ENCODE measurements at places on chromosomes 5 and 9.

GRCh38 chr5:148005788-148006520, 57.8 kb upstream of the SPINK5 start:
- no peak for DNase-seq

GRCh38 chr9:97747201-97747965, 50.2 kb upstream of the XPA start:
- no peak for DNase-seq

- no peak for DNase-seq
Measured at GRCh38 chr5:32138839-32139493, 35.2 kb downstream of the GOLPH3 start.

DNA sequence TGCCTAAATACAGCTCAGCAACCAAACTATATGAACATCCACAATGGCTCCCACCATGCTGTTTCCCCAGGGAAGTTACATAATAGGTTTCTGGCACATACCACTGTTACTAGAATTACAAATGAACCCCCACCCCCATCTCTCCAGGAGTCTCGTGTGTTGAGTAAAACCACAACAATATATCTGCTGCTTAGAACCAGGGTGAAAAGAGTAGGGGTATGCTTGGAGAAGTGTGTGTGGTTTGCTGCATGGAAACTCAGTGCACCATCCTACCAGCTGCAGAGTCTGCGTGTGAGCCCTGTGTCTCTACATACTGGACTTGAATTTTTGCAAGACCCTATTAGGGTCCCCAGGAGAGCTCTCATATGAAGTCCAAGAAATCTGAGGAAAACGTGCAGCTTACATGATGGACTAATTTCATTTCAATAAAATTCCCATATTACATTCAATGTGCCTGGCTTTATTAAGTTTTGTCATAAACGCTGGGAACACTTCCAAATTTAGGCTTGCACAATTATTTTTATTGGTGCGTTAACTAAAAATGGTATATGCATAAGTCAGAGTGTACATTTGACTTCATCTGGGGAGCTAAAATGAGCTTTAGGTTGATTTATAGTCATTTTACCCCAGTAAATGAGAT, 104.5 kb upstream of the NFIB start:
- DNase-seq, result no peak

GRCh38 chr5:179281694-179282093, 63.6 kb downstream of the ADAMTS2 start:
- no peak for DNase-seq

DNA sequence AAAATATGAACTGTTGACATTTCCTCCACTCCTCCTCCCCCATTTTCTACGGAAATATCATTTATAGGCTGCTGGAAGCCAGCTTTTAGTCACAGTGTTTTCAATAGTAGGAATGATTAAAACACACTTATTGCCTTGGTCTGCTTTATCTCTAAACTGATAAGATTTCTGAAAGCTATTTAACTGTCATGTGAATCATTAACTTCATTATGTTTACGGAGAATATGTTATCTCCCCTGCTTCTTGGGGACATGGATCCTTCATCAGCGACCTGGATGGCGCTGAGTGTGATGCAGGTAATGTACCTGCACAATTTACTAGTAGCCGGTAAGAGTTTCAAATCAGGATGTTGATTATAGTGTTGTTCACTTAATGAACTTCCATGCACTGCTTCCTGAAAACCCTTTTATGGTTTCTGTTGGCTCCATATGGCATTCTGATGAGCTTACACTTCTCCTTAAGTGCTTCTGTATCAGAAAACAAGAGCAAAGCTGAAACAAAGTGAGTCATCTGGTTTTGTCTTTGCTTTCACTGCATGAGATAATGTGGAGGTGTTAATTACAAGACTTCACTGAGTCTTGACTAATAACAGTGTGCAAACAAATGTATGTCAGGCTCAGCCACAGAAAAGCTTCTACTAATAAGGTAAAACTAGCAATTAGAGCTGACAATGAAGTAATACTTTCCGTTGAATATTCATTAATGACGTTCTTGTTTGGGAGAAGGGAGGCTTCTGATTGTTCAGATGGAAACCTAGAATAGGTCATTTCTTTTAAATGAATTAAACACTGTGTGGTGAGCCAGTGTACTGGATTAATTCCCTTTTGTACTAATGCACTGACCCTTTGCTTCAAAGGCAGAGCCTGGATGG, 162.4 kb upstream of the ZNF608 start:
- DNase-seq, result no peak

GRCh38 chr9:82020331-82020730, 31.8 kb downstream of the SPATA31D1 start:
- DNase-seq, result no peak

DNA sequence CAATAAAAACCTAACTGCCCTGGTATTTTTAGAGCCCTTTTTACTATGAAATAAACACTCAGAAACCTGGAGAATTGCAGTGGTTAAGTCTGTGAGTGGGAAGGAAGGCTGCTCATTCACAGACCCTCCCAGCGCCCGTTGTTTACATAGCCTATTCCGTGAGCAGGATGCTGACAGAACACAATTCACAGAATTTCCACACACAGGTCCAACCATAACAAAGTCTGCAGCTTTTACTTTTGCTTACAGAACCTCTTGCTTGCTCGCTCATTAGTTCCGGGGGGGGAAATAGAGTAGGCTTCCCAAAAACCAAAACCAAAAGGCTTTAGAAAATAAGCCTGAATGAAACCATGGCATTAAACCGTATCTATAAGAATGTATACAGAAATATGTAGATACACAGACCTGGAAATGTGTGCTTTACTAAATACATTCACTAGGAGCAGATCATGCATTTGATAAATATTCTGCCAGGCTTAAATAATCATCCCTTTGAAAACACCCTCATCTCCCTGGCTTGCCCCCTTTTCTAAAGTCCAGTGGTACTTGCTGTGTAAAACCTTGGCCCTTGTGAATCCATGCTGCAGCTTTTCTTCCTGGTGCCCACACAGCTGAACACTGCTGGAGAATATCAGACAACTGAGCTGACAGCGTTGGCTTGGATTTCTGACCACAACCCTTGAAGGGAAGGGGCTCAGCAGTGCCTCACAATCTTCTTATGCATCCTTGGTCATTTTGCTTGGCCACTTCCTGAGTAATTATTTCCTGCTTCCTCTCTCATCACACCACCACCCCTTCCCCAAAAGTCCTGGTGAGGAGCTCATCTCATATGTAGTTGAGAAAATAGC, 128.0 kb downstream of the FANCC start:
- no peak for DNase-seq

DNA sequence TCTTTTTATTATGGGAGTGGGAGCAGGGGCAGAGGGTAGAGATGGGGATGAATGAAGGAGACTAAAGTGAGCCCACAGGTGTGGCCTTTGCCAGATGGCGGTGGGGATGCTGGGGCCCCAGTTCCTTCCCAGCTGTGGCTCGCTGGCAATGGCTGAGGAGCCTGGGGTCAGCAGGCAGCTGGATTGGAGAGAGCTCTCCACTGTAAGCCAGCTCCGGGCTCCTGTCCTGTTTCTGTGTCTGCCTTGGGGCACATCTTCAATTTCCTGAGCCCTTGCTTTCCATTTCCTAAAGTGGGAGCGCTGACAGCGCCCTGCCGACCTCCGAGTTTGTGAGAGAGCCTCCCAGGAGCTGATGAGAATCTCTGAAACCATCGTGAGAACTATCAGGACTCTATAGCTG, 75.6 kb upstream of the SPRY4 start:
- DNase-seq, result no peak

GRCh38 chr9:133124907-133125275, 3.9 kb upstream of the RALGDS start:
- DNase-seq, result no peak

DNA sequence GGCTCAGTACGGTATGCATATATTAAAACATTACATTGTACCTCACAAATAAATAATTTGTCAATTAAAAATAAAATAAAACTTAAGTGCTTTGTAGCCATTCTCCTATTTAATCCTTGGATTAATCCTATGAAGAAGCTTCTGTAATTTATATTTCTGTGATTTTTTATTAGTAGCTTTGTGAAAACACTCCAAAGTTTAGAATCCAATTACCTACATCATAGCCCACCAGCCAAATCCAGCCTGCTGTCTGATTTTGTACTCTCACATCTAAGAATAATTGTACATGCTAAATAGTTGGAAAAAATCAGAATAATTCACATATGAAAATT, 10.4 kb downstream of the MED7 start:
- no peak for DNase-seq

GRCh38 chr5:158695595-158696330, 404.0 kb downstream of the EBF1 start:
- peak; percentile 46 for DNase-seq

DNA sequence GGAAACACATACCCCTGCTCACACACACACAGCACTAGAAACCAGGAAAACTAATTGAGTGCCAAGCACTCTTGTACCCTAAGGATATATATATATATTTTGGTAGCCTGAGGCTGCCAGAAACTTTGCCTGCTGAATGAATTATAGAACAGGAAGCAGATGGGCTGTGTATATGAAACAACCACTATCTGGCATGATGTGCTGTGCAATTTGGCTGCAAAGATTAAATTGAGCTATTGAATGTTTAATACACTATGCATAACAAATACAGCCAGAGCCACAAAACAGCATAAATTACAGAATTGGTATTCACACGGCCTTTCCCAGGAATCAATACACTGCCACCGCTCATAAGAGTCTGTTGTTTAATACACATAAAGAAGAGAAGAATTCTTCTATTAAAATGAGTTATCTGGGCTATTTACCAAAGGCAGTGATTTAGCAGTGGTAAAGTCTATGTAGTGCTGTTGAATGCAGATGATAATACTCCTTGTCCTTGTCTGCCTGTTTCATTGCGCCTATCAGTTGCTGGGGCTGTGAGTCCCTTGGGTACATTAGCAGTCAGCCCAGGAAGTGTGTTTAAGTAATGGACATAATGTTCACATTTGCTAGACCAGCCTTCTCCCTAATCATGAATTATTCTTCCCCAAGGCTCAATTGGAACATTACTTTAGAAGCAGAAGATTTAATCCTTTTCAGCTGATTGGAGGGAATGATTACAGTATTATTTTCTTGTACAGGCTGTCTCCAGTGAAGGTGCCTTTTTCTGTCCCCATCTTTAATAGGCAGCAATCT, 294.3 kb downstream of the TLE1 start:
- no peak for DNase-seq

GRCh38 chr9:4027606-4028005, 272.3 kb downstream of the GLIS3 start:
- no peak for DNase-seq

GRCh38 chr5:15463231-15463980, 36.6 kb upstream of the FBXL7 start:
- no peak for DNase-seq

DNA sequence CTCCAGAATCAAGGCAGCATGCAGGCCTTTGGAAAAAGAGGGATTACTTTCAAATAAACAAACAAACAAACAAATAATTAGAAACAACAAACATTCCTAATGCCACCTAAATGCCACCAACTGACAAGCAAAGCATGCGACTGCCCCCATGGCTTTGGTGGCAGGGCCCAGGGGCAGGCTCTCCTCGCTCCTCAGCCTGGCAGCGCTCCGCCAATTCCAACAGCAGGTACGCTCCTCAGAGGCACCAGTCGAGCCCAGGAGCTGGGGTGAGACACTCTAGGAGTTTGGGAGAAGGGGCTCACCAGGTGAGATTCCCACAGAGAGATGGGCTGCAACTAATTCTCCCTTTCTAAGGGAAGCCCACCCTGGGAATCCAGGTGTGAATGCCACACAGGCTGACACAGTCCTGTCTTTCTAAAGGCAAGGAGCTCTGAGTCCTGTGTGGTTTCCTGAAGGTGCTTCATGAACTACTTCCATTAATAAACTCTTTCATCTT, 27.8 kb downstream of the CSF2 start:
- no peak for DNase-seq

GRCh38 chr9:15249981-15250380, 57.0 kb downstream of the TTC39B start:
- DNase-seq, result no peak

- DNase-seq, result no peak
Measured at GRCh38 chr9:32644698-32645097, 9.2 kb upstream of the TAF1L start.

DNA sequence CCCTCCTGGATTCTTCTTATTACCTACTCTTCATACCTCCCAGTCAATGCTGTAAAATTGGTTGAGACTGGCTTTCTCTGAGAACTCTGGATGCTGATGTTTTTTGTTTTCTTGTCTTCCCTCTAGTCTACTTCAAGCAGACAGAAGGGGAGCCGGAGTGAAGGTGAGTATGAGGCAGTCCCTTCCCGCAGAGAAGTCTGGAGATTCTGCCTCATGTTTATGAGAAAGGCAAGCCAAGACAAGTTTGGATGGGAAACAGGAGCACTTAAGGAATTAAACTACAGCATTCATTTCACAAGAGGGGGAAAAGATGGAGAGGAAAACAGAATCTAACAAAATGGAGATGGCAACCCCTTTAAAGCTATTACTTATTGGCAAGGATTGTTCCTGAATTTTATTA, 246.1 kb downstream of the TRIM32 start:
- DNase-seq, result no peak

DNA sequence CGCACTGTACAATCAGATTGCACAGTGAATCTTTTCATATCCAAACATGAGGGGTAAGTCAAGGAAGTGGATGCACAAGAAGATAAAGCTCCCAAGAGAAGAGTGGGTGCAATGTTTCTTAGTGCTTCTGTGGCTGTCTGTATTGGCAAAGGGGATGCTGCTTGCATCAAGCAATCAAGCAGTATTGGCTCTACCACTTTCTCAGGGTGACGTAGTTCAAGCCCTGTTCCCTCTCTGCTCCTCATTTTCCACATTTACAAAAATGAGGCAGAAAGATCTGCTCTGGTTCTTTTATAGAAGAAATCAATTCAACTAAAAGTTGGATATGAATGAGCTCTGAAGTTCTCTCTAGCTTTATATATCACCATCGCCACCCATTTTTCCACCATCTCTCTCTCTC, 2.3 kb downstream of the TNFSF8 start:
- DNase-seq, result no peak

- no peak for DNase-seq
Measured at GRCh38 chr9:84163052-84163650, 177.4 kb downstream of the SLC28A3 start.
